ENCODE measurements at places on chromosomes 7 and 10.

DNA sequence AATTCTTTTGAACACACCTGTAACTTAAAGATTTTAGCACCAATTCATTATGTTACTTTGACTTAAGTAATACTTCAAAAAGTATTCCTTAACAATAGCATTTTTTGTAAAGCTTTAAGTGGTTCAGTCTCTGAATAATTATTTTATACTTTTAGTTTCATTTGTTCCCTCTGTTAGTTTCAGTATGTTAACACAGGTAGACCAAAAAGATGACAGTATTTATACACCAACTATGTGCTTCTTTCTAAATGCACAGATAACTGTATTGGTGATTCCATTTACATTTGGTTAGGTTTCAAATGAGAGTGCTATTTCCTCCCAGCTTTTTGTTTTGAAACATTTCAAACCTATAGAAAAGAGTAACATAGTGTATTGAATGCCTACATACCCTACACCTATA lies 14.0 kb downstream of the RALA start:
- no peak for DNase-seq

- peak; percentile 42 for DNase-seq
Measured at GRCh38 chr7:33050535-33051318, 11.8 kb downstream of the NT5C3A start.

DNA sequence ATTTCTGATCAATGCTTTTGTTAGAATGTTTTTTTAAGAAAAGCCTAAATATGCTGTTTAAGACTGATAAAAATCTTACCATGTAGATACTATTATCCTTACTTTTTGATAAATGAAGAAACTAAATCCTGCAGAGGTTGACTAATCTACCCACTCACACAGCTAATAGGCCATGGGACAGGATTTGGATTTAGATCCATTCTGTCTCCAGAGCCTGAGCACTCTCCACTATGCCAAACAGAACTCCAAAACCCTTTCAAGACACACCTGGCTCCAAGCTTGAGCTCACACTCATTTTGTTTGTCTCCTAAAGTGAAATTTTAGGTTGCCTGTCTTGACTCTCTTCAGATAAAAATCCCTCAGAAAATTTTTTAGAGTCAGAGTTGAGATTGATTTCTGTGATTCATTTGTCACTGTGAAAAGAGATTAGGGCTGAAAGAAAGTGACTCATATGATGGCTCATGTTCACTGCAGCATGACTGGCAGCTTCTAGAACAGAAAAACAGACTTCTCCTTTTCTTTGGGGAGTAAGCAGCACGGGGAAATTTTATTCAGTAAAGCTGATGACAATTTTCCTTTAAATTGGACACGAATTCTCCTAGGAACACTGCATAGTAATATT lies 132.3 kb upstream of the POT1 start:
- no peak for DNase-seq

GRCh38 chr10:132097609-132098377 lies 32.0 kb downstream of the JAKMIP3 start:
- DNase-seq, result no peak

DNA sequence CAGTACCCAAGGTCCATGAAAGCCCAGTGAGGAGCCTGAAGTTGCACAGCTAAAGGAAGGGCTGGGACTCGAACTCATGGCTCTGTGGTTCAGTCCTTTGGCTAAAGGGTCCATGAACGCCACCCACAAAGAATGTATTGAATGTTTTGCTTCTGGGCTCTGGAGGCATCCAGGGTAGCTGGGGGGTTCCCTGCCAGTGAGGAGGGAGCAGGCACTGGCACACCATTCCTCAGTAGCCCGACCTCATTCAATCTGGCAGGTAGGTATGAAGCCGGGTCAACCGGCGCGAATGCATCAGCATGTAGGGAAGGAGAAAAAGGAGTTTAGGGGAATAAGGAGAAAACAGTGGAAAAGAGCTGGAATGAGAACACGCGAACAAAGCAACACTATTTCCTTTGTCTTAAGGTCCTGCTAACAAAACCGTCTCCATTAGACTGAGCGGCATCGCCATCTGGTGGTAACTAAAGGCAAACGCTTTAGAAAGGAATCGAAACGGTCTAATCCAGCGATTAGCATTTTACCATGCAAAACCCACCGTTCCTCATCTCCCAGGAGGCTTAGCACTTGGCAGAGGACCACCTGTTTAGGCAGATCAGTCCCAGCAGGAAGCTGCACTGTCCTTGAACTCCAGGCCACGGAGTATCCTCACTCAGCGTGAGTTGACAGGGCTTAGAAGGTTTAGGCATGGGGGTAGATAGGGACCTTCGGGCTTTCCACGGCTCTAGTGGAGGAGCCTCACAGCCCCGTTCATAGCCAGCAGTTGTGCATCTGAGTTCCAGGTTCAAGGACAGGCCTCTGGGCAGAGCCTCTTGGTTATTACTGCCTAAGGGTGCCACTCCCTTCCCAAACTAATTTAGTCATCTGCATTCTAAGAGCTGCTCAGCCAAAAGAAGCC lies 122.8 kb downstream of the UBE2H start:
- peak; percentile 66 for DNase-seq

DNA sequence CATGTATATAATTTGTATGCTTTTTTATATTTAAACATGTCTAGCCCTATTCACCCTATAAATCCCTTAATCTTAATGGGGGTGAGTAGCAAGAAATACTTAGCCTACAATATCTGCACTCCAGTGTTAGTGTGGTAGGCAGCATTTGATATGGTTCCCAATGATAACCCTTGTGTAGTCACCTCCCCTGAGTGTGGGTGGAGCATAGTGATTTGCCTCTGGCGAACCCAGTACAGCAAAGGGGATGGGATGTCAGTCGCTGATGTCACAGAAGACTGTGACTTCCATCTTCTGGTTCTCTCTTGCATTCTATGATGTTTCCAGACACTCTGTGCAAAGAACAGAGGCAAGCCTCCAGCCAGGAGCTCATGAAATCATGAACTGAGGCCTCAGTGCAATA lies 211.2 kb downstream of the CRPPA start:
- DNase-seq, result no peak
